Right ventricle myocardium inferior (tissue), 1 donor: ENCODE measurements at places on chromosomes 4 and X. TPM values are rescaled to one million over a fixed set of nuclear protein-coding genes. Genes with fewer than 3 reads are reported as not detected.

GRCh38 chr4:36010397-36010929 is 233.9 kb downstream of the ARAP2 start:
- DNase-seq, result peak; percentile 30

DNA sequence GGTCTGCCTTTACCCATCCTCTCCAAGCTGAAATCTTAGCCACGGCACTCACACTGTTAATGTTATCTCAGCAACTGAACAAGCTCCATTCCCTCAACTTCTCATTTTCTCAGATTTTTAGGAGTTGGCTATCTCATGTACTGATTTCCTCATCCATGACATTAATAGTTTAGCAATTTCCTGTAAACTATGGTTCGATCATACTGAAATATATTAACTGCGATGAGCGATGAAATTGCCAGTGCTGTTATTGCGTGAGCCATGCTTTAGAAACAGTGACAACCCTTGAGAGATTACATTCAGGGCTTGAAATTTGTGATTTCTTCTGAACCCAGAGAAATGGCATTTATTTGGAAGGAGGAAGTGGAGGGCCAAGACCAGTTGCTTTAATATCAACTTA is 223.7 kb downstream of the GPAT3 start:
- no peak for DNase-seq

GRCh38 chr4:28360681-28361080 is 1500.0 kb downstream of the STIM2 start:
- DNase-seq, result no peak

GRCh38 chr4:165439981-165440380 is 61.2 kb downstream of the CPE start:
- no peak for DNase-seq

- DNase-seq, result no peak
These were observed 143.0 kb downstream of the MAGEB17 start for GRCh38 chrX:16310326-16310725.

DNA sequence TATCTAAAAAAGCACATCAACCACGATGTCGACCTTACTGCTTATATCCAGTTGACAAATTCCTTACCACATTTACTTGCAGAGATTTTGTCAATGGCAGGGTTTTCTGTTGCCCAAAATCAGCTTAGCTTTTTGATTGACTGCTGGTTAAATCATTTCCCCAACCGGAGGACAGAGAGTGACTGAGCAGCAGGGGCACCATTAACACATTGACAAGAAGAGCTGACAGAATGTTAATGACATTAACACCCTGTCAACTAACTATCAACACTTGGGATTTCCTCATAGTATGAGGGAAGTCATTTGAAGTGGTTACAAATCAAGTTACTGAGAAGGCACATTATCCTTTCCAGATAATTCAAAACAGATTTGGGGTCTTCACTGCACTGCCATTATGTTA is 368.4 kb downstream of the RPA4 start:
- DNase-seq, result no peak

GRCh38 chrX:19063030-19063429 is 59.2 kb downstream of the ADGRG2 start:
- no peak for DNase-seq

- no peak for DNase-seq
These were observed 39.9 kb upstream of the CYP4V2 start for GRCh38 chr4:186151499-186151898.

GRCh38 chrX:109822861-109823260 is 89.8 kb upstream of the ACSL4 start:
- DNase-seq, result no peak

- no peak for DNase-seq
These were observed 180.2 kb upstream of the TET2 start for GRCh38 chr4:104966349-104967033.

DNA sequence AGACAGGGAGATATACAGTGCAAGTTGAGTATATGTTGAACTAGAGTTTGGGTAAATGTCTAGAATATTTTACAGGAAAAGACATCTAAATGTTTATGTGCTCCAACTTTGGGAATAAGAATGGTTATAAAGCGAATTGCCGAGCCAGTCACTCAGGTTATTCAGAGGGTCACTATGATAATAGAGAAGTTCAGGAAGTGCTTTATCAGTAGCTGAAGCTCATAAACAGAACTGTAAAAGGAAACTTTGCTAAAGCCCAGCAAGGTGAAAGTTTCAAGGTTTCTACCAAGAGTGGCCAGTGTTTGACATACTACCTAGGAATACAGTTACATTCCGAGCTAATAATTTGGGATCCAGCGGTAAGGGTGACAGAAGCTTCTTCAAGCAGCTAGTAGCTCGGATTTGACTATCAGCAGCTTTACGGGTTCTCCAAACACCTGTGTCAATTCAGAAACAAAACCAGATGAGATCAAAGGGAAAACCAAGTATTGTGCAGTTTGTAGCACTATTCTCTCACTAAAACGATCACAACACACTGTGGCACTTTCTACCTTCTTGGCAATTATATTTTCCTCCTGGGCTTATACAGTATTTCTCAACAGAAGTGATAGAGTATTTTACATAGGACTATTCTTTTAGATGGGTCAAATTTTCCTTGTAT is 17.2 kb upstream of the BCLAF3 start:
- DNase-seq, result no peak

GRCh38 chr4:94700298-94700697 is 57.5 kb upstream of the BMPR1B start:
- DNase-seq, result no peak

Gene NHSL2
- total RNA-seq, result 5.7 TPM

Gene DCHS2
- total RNA-seq, result not detected

Gene FAM114A1
- 25.3 TPM for total RNA-seq

Gene RPA4
- 0.19 TPM for total RNA-seq

Gene SERPINA7
- total RNA-seq, result not detected

Gene PNPLA4
- total RNA-seq, result 33.3 TPM

Gene SOD3
- total RNA-seq, result 63.4 TPM

Gene SCD5
- 5.1 TPM for total RNA-seq

Gene RIPPLY1
- not detected for total RNA-seq

Gene IRAK1
- total RNA-seq, result 38.6 TPM
